ENCODE measurements at places on chromosomes 6 and 20. TPM values are rescaled to one million over a fixed set of nuclear protein-coding genes. Genes with fewer than 3 reads are reported as not detected.

DNA sequence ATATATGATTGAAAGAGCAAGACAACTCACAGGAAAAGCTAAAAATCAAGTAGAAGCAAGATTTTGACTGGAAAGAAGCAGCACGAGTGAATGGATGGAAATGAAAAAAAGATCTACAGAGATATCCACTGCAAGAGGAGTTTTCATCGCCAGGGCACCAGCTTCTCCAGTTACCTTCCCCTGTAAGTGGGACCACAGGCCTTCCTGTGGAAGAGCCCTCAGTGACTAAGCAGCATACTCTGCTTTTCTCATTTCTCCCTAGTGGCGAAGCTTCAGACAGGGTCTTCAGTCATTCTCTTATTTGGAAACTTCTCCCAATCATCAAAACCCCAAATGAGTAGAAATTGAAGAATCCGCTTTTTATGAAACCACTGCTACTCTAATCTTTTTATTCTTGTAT is 40.5 kb downstream of the ADGRB3 start:
- H3K4me1 ChIP-seq: peaks cover 4% of the 10 kb centered on the region
- no peak for DNase-seq
- no peaks in the 10 kb centered on the region for H3K36me3 ChIP-seq
- H3K27me3 ChIP-seq: peaks cover 11% of the 10 kb centered on the region
- no peak overlapping the region for H3K4me3 ChIP-seq
- H3K27ac ChIP-seq: no peak overlapping the region

- no peak overlapping the region for H3K27ac ChIP-seq
- H3K36me3 ChIP-seq: no peaks in the 10 kb centered on the region
Observed at GRCh38 chr6:41545247-41545702, 906 bp upstream of the FOXP4 start.

The TP53TG5 gene
- total RNA-seq: not detected

DNA sequence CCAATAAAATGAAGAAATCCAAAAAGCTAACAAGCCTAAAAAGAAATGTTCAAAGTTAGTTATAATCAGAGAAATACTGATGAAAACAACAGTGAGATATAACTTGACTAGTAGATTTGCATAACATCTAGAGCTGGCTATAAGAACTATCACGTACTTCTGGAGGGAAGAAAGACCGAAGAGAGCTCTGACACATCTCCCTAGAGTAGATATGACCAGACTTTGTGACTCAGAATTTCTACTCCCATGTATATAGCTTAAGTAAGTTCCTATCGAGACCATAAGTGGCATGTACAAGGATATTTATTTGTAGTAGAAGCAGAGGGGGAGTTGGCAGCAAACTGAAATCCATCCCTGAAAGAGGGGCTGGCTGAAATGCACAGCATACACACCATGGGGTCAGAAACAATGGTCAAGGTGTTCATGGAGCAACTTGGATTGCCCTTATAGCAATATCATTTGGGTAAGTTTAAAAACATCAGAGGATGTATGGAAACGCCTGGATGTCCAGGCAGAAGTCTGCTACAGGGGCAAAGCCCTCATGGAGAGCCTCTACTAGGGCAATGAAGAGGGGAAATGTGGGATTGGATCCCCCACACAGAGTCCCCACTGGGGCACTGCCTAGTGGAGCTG is 25.6 kb upstream of the IL17A start:
- H3K4me1 ChIP-seq: no peaks in the 10 kb centered on the region
- H3K4me3 ChIP-seq: no peak overlapping the region
- peaks cover 15% of the 10 kb centered on the region for H3K27me3 ChIP-seq
- no peaks in the 10 kb centered on the region for H3K36me3 ChIP-seq
- no peak for DNase-seq

DNA sequence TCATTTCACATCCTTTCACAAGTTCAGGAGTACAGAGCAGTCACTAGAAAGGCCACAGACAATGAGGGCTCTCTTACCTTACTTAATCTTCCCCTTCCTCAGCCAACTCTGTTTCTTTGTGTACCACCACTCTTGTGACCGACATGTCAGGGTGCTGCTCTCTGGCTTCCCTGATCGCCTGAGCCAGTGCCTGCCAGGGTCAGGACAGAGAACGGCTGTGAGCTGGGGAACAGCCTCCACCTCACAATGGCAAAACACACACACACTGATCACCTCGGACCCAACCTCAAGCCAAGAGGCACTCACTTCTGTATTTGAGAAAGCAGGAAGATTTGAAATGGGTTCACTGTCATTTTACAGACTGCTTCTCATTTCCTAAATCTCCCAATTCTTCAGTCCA is 30.8 kb downstream of the SMLR1 start:
- peaks cover 9% of the 10 kb centered on the region for H3K36me3 ChIP-seq
- no peak overlapping the region for H3K4me3 ChIP-seq
- peaks cover 24% of the 10 kb centered on the region for H3K4me1 ChIP-seq
- no peaks in the 10 kb centered on the region for H3K27me3 ChIP-seq

DNA sequence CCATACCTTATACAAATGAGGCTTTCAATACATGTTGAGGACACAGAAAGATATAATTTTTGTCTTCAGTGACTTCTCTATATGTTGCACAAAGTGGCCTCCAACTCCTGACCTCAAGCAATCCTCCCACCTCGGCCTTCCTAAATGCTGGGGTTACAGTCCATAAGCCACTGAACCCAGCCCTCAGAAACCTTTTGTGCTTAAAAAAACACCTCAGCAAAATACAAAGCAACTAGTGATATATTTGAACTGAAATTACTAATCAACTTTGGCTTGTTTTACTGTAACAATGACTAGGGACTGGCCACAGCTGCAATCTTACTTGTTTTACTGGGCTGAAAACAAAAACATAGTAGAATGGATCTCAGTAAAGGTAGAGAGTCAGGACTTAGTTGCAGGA is 3.2 kb upstream of the ZNF184 start:
- H3K27ac ChIP-seq: no peak overlapping the region

The PNPLA1 gene
- total RNA-seq: 0.14 TPM

DNA sequence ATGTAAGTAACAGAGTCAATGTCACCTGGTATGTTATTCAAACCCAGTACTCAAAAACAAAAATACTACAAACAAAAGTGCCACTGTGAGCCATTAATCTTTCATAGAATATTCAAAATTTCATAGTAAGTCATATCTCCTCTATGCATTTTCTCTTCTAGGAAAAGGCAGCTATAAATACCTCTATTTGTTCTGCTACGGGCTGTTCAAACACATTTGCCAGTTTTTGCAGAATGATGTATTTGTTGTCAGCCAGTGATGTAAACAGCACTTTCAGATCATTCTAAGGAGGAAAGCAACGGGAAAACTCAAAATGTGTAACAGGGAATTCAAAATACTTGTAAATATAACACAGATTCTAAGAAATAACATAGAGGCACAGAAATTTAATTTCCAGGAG is 388.2 kb downstream of the SYNE1 start:
- H3K4me3 ChIP-seq: no peak overlapping the region
- no peaks in the 10 kb centered on the region for H3K27me3 ChIP-seq
- no peak overlapping the region for H3K27ac ChIP-seq
- H3K36me3 ChIP-seq: peaks cover 16% of the 10 kb centered on the region

DNA sequence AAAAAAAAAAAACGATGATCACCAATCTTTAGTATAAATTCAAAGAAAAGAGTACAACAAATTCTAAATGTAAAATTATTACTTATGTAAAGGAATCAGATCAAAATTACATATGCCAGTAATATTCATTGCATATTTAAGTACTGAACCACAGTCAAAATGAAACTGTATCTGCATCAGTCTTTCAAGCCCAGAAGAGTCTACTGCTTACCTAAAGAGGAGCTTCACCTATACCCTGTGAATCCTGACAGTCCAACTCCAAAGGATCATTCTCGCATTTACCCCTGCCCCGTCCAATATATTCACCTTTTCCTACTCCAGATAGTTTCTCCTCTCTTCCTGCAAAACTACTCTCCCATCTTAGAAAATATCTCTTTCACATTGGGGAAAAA is 9.2 kb downstream of the ATG5 start:
- peaks cover 23% of the 10 kb centered on the region for H3K36me3 ChIP-seq
- H3K4me1 ChIP-seq: peaks cover 40% of the 10 kb centered on the region
- no peak for DNase-seq
